HS-27A (cell line): ENCODE measurements at places on chromosomes 1 and 21.

DNA sequence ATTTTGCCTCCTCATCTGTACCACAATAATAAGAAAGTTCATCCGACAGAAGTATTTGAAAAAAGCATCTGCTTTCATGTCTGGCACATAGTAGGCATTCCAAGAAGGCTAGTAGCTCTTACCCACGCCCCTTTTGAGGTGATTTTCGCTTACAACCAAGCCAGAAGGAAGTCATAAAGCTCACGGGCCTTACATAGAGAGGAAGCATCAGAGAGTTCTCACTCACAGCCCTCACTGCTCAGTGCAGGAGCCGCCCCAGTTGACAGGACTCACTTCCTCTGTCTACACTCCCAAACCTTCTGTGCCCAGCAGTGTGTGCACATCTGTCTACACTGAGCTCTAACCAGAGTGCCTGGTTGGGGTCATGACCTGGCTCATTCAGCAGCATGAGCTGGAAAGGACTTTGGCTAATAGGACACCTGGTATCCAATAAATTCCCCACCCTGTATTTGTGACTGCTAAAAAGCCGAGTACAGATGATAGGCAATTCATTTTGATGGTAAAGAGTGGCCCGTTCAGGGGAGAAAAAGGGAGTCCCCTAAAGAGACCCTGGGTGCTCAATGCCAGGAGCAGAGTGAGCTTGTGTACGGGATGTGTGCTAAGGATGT, 36.8 kb upstream of the DUSP10 start:
- no peak for DNase-seq

DNA sequence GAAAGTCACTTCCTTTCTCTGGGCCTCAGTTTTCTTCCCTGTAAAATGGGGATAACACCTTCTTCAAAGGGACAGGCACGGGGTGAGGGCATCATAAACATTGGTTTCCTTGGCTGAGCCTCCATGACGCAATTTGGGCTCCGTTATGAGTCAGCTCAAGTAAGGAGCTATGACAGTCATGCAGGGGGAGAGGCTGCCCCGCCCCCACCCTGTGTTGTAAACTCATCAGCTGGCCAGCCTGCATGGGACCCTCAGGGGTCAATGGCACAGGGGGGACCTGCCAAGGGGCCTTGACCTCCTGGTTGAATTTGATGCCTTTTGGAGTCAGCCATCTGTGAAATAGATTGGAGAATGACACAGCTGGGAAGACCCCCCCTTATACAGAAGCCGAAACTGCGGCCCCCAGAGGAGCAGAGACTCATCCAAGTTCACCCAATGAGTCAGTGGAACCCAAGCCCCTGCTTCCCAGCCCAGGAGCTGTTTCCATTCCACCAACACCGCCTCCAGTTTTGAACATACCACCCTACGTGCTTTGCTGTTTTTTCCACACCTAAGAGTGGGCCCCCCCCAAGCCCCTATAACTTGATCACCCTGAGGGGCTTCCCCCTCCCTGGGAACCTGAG, 36.8 kb upstream of the RUNX3 start:
- DNase-seq: no peak

DNA sequence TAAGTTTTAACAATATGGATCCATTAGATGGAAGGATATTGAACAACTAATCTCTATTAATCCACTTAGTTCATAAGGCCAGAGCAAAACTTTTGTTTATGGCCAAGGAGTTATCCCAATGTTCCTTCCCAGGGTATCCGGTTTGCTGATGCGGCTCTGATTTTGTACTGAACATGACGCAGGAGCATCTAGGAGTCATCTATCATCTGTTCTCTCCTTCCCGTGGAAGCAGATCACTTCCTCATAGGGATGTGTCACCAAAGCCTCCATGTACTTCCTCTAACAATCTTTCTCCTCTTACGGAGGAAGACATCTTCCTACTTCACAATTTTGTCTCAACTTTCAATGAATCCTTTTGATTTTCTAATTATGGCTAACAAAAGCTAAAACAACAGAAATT, 206.6 kb downstream of the APP start:
- DNase-seq: no peak

DNA sequence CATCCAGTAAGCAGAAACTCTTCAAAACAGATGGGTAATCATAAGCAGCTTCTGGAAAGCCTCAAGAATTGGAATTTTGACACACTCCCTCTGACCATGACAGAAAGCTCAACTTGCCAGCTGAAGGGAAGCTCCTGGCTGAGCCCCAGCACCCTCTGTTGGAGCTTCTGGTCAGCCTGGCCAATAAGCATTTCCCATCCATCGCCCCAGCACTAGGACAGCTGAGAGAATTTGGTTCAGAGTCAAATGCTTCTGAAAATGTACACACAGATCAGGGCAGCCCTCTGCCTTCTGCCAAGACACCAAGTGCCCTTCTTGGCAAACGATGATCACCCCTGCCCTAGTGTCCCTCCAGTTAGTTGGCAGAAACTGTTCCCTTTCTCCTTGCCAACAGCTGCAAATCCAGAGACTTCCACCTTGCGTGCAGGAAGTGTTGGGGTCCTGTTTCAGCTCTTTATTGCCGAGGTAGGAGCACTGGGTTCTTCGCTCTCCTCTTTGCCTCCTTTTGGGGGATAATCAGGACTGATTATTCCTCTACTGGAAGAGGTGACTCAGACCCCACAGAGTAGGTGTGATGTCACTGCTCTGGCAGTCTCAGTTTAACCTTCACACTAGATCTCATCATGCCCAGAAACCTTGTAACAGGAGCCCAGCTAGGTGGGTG, 11.9 kb downstream of the PIGV start:
- no peak for DNase-seq

GRCh38 chr1:90707363-90707710, 9.8 kb downstream of the BARHL2 start:
- no peak for DNase-seq

DNA sequence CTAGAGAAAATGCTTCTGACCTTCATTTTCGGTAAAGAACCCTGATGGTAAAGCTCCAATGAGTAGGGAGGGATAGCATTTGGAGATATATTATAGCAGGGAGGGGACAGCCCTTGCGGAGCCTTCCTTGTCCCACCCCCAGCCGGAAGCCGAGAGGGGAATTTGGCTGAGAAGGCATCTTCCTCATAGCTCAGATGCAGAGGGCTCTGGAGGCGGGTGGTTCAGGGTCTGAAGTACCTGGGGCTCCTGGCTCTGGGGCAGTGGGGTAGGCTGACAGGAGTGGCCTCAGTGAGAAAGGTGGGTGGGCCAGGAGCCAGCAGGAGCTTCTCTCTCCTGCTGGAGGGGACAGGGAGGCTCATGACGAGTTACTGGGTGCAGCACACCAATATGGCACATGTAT, 88.0 kb upstream of the IFFO2 start:
- no peak for DNase-seq

DNA sequence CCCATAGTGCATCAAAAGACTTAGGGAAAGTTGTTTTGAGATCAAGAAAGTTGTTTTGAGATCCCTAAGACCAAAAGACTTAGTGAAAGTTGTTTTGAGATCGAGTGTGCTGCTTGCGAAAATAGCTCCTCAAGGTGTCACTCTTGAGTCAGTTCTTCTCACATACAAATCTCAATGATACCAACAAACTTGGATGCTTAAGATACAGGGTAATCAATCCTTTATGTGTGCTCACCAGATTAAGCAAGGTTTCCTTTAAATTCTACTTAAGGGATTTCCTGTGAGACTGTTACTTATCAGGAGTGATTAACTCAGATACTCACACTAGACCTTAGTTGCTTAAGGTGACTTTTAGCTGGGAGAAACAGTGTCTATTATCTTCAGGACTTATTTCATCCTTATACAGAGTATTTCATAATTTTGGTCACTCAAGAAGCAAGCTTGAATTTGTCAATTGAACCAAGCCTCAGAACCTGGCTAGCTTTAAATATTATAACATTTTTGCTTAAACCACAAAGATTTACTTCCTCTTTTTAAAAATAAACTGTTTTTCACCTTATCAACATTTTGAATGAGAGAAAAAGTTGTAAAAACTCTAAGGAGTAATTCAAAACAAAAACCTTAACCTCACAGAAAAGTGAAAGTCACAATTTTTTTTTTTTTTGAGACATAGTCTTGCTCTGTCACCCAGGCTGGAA, 8.0 kb upstream of the RLF start:
- DNase-seq: peak; percentile 48

DNA sequence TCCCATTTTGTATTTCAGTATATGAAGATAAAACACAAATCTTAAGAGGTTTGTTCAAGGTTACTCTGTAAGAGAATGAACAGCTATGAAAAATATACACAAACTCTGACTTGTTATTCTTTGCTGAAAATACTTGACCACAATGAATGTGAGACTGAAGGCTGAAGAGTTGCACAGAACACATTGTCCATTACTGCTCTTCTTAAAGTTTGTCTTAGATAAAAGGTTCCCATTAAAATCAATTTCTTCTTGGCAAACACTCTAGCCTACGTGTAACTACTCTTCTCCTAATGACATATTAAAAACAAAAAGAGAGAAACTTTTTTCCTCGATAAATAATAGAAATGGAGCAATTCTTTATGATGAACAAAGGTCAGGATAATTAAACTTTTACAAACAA, 45.2 kb upstream of the RABGAP1L start:
- DNase-seq: no peak

DNA sequence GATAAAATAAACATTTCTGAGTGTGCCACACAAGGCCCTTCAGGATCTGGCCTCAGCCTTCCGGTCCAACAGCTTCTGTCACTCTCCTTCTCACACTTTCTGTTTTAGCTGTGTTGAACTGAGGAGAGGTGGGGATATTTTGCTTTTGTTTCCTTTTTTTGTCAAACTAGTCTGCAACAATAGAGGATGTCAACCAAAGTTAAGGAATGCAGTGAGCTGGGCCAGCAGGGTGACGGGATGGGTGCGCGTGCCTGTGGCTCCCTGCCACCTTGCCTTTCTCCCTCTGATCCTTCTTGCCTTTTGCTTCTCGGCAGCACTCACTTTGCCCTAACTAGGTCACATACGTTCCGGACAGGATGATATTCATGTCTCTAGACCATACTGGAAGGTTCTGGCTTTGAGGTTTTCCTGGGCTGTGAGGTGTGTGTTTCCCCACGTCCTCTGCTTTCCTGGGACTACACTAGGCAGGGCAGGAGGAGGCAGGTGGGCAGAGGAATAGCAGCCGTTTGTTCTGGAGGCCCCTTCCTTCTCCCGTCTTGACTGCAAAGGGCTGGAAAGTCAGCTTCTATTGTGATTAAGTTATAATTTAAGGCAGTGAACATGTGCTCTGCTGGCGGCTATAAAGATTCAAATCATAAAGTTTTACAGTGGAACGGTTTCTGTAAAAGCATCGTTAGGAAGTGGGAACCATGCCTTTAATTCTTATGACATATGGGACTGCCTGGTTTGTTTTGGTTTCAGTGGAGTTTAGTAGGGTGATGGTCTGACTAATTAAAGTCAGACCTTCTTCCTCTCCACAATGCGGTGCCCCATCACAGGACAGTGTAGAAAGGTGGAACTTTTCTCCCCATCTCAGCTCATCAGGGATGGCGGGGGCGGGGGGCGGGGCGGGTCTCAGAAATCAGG, 67.8 kb downstream of the RNF220 start:
- no peak for DNase-seq

- no peak for DNase-seq
These were observed 2.8 kb upstream of the TTC22 start for GRCh38 chr1:54803761-54804470.

GRCh38 chr1:14452551-14452950, 145.9 kb upstream of the KAZN start:
- DNase-seq: no peak

DNA sequence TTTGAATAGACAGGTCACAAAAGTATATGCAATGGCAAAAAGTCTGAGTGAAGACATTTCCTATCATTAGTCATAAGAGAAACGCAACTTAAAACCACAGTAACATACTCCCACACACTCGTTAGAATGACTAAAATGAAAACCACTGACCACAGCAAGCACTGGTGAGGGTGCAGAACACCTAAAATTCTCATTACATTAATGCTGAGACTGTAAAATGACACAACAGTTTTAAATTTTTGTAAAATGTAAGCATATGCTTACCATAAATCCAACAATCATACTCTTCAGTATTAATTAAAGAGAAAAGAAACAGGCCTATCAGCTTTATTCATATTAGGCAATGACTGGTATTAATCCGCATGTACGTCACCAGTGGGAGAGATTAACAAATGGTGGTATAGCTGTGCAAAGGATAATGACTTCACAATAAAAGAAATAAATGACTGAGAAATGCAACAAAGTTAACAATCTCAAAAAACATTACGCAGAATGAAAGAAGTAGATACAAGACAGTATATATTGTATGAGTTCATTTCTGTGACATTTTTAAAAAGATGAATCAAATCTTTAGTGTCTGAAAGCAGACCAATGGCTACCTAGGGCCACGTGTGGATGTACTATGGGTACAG, 253.5 kb downstream of the AKT3 start:
- peak; percentile 34 for DNase-seq

GRCh38 chr1:175717610-175718540, 25.5 kb downstream of the TNR start:
- DNase-seq: no peak

DNA sequence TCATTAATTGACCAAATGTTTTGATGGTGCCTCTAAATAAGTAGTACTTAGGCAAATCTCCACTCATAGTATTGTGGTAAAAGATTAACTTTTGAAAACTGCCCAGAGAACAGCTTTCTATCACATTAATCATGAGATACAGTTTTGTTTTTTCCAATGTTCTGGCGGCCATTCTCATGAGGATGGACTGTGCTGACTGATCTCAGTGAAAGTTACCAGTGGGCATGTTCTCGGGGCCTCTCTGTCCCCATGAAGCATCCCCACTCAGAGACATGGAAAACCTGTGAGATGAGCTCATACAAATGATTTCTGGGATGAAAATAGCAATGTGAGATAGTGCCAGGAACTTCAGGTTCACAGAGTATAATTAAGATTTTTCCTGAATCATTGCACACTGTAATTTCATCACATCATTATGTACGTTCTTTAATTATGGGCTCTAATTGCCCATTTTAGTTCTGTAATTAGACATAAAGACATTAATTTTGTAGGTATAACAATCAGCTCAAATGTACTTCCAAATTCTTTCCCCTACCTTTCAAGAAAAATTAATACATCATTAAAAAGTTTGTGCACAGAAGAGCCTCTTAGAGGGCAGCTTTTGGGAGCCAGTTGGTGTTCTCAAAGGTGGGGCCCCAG, 40.5 kb downstream of the DDR2 start:
- no peak for DNase-seq

DNA sequence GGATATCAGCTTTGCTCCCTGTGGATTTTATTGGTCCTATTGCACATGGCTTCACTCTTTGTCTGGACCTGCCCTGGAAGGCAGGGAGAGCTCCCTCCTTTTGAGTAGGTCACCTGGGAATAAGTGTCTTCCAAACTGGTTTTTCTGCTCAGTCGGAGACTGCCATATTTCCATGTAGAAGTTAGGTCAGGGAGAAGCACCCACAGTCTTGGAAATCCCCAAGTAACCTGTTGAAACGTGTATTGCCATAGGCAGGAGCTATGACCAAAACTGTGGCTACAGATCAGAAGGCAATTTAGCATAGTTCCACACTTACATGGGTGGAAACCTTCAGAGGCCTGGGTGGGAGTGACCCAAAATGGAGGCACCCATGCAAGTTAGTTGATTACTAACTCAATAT, 3.5 kb upstream of the GNG12 start:
- no peak for DNase-seq
